RCC 7860 (cell line): ENCODE measurements at places on chromosomes 5 and 9.

GRCh38 chr5:2627867-2628266 lies 123.6 kb downstream of the IRX2 start:
- no peak for DNase-seq

GRCh38 chr5:89850513-89850865 lies 559.1 kb downstream of the CETN3 start:
- no peak for DNase-seq

DNA sequence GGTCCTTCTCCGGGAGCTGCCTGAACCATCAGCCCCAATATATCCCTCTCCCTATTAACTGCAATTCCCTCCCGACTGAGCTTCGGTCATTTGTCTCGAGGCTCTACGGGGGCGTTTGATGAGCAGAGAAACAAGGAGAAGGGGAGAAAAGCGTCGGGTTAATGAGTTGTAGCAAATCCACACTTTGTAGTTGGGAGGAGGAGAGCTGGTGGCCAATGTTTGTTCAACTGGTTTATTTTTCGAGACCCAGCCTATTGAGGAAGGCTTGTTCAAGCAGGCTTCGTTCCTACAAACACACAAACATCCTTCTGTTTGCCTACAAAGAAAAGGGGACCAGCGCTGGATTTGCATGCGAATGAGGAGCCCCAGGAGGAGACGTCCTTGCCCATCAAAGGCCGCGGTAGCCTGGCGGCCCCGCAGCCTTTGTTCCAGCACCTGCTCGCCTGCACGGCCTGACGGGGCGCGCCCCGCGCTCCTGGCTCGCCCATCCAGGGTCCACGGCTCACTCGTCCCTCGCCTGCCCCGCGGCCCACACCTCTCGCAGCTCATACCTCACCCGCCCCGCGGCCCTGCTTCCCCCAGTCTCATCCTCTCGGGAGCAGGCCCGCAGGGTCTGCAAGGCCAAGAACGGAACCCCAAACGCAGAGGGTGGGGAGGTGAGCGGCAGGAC lies 4.6 kb downstream of the FOXD1 start:
- DNase-seq: no peak

DNA sequence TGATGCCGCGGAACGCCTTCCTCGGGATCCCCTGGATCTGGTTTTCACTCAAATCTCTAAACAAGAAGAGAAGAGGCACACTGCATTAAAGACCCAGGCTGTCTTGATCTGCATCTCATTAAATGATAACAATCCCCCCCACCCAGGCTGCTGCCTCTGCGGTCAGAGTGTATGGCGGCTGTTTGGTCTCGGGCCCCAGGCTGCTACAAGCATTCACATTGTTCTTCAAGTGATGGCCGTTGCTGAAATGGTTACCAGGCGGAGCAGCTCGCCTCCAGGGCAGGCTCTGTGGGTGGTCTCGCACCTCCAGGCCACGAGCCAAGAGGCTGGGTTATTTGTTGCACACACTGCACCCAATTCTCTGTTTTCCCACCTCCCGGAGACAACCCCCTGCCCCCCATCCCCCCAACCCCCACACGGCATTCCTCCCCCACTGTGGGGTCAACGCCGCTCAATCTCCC lies 304.1 kb upstream of the PANK3 start:
- DNase-seq: no peak

- DNase-seq: no peak
Observed at GRCh38 chr5:162837155-162837554, 600.2 kb upstream of the CCNG1 start.

GRCh38 chr9:97705354-97705950 lies 8.3 kb upstream of the XPA start:
- DNase-seq: no peak
